Stimulated activated CD4-positive, alpha-beta T cell treated with anti-CD3 and anti-CD28 coated beads, Interleukin-2, amount 100 ng/mL, for 24 hours (primary cell): ENCODE measurements at places on chromosomes 16 and 17.

DNA sequence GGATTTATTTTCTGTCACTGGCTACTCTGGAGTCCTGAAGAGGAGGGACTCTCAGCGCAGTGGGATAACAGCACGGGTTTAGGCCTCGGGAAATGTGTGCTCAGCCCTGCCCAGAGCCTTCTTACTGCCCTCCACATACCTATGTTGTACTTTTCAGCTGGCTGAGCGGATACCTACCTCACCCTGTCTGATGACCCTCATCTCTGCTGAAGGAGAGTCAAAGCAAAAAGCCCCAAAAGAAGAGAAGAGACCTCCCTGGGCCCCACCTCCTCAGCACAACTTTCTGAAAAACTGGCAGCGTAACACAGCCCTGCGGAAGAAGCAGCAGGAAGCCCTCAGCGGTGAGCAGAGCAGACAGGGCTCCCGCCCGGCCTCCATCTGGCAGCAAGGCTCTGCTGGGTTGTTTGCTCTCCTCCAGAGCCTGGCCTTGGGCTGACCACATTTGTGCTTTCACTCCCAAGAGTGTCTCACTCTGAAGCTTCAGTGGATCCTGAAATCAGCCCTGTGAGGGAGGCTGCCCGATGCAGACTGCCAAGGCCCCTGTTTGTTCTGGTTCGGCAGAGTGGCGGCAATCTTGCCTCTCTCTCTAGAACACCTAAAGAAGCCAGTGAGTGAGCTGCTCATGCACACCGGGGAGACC, 10.3 kb downstream of the MYCBPAP start:
- DNase-seq: no peak

GRCh38 chr17:40617678-40618240, 29.9 kb downstream of the SMARCE1 start:
- no peak for DNase-seq

GRCh38 chr16:82379551-82379950, 209.5 kb upstream of the MPHOSPH6 start:
- DNase-seq: no peak

GRCh38 chr16:84786605-84787262, 33.1 kb upstream of the CRISPLD2 start:
- DNase-seq: no peak

DNA sequence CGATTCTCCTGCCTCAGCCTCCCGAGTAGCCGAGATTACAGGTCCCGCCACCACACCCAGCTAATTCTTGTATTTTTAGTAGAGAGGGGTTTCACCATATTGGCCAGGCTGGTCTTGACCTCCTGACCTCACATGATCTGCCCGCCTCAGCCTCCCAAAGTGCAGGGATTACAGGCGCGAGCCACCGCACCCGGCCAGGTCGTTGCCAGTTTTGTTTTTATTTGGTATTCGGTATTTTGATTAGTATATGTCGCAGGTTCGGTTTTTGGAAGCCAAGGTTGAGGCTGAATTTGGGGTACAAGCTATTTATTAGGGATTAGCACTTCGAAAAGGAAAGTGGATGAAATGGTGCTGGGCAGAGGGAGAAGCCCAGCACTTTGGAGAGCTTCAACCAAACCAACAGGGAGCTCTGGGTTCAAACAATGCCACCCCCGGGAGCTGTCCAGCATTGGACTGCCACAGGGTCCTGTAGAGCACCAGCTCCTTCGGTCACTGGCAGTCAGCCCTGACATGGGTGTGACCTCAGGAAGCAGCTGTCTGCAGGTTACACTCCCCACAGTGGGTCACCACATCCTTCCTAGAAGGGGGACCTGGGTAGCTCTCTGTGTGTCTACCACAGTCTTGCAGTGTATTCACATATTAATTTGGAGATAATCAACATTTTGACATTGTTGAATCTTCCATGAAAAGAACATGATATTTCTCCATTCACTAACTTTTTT, 1.5 kb upstream of the CLEC10A start:
- DNase-seq: no peak

DNA sequence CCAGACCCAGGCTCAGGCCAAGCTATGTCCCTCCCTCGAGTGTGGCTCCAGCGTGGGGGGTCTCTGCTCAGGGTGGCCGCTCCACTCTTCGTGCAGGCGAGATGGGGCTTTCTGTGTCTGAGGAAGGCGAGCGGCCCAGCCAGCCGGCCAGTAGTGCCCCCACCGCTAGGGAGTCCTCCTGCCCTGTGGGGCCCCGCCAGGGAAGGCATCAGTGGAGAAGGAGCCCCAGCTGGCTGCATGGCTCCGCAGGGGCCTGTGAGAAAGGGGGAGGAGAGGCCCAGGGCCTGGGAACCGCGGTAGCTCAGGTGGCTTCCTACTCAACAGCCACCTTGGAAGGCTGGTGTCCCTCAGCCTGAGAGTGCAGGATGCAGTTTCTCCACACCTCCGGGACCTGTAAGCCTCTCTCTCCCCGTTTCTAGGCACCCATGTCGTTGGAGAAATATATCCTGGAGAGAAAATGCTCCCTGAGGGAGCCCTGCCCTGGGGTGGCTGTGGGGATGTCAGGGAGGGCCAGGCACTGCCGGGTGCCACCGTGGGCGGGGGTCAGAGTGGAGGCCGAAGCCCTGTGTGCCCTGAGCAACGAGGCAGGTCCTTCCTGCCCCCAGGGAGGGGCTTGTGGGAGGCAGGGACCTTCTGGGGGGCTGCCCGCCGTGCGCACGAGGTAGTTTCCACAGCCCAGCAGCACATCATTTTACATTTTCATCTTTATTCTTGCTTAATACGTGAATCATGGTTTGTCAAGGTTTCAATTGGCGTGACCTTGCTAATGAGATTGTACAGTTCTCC, 3.3 kb downstream of the PIGQ start:
- DNase-seq: no peak

GRCh38 chr17:51346218-51346982, 86.1 kb downstream of the UTP18 start:
- no peak for DNase-seq

DNA sequence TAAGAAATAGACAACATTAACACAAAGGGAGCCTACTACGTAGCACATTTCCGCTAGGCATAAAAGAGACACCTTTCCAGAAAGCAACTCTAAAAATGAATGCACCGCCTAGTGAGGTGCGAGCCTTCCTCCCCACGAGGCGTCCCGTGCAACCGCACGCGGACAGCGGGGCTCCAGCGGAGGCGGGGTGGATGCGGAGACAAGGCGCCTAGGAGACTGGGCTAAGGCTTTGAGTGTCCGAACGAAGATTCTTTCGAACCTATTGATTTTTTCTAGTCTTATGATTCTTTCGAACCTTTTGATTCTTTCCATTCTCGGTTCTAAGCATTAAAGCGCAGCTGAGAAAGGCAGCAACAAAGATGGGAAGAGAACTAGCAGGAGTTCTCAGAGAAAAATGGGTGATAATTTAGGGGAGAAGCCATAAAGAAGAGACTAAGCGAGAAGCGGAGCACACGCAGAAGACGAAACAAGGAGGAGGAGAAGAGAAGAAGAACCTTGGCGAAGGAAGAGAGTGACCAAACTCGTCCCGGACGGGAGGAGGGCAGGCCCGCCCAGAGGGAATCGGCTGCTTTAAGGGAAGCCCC, 394 bp upstream of the CPD start:
- DNase-seq: peak; percentile 57

- no peak for DNase-seq
These were observed 619.9 kb upstream of the SOX9 start for GRCh38 chr17:71500761-71501555.

- DNase-seq: no peak
These were observed 19.8 kb upstream of the ADGRG1 start for GRCh38 chr16:57608462-57609113.

DNA sequence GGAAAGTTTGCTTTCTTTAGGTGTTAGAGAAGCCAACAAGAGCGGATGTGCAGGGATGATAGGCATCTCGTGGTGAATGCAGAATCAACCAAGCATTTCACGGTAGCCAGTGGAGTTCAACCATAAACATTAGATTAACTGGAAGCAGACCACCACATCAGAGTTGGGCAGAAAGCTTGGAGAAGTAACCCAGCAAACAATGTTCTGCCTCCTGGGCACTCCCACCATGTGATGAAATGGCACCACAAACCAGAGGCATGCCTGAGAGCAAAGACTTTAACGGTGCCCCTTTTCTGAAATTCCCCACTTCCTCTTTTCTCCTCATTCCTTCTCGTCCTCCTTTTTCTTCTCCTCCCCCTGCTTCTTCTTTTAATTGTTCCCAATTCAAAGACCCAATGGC, 193.5 kb upstream of the ANKFN1 start:
- DNase-seq: no peak

DNA sequence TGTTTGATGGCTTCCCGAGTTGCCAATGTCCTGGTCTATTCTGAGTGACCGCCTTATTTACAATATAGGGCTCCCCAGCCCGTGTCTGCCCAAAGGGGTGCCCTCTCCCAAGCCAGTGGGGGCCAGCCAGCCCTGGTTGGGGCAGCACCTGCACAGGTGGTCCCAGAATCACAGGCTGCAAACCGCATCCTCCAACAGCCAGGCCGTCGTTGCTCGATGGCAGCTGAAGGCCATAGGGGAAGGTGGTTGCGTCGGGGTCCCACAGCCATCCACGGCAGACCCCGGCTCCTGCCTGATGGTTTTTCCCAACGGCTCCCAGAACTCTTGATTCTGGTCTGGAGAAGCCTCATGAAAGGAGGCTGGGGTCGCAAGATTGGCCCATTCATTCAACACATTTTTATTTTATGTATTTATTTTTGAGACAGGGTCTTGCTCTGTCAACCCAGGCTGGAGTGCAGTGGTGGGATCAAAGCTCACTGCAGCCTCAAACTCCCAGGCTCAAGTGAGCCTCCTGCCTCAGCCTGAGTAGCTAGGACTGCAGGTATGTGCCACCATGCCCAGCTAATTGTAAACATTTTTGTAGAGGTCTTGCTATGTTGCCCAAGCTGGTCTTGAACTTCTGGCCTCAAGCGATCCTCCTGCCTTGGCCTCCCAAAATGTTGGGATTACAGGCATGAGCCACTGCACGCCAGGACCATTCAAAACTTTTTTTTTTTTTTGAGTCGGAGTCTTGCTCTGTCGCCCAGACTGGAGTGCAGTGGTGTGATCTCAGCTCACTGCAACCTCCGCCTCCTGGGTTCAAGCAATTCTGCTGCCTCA, 79.0 kb upstream of the TOB1 start:
- DNase-seq: no peak

DNA sequence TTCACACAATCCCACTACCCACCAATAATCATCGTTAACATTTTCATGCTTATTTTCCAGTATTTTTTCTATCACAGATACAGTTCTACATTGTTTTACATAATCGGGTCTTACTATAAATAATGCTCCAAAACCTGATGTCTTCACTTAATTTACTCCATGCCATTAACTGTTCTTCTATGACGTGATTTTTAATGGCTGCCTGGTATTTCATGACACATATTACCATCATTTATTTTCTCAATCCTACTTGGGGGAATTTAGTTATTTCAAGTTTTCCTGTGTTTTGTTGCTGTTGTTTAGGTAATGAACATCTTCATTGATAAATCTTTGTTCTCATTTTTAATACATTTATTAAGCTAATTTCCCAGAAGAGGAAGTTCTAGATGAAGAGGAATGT, 14.7 kb downstream of the LPO start:
- DNase-seq: no peak

DNA sequence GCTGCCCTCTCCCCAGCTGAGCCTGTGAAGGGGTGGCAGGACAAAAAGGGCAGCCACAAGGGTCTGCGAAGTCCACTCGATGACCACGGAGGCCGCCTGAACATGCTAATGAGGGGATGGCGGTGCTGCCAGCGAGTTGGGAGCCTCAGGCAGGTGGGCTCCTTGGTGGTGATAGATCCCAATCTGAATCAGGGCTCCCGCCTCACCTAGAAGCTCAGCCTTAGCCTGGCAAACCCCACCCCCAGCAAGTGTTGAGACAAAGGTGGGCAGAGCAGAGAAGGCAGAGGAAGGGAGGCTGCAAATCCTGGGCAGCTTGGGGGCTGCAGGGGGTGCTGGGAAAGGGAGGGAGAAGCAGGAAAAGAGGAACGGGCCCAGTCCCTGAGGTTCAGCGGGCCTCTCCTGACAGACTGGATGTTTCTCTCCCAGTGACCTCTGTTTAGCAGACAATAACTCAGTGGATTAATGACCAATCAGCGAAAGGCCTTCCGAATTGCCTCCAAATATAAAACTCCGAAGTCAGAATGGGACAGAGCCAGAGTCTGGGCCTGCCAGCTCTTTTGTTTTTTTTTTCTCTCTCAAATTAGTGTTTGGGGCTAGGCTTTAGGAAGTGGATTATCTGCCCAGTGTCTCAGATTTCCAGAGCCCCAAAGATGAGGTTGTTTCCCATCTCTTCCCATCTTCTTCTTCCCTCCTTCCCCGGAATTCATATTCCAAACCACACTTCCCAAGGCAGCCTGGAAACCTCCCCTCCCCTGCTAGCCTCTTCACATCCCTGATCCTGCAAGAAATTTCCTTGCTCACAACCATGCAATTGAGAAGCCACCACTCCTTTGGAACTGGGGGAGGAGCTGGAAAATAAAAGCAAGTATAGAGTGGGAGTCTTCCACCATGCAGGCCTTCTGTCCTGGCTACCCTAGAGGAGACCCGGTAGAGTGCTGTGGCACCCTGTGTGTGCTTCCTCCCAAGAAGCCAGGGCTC, 15.2 kb upstream of the HOXB2 start:
- no peak for DNase-seq

- DNase-seq: no peak
These were observed 2.5 kb upstream of the CCL2 start for GRCh38 chr17:34252444-34253138.

DNA sequence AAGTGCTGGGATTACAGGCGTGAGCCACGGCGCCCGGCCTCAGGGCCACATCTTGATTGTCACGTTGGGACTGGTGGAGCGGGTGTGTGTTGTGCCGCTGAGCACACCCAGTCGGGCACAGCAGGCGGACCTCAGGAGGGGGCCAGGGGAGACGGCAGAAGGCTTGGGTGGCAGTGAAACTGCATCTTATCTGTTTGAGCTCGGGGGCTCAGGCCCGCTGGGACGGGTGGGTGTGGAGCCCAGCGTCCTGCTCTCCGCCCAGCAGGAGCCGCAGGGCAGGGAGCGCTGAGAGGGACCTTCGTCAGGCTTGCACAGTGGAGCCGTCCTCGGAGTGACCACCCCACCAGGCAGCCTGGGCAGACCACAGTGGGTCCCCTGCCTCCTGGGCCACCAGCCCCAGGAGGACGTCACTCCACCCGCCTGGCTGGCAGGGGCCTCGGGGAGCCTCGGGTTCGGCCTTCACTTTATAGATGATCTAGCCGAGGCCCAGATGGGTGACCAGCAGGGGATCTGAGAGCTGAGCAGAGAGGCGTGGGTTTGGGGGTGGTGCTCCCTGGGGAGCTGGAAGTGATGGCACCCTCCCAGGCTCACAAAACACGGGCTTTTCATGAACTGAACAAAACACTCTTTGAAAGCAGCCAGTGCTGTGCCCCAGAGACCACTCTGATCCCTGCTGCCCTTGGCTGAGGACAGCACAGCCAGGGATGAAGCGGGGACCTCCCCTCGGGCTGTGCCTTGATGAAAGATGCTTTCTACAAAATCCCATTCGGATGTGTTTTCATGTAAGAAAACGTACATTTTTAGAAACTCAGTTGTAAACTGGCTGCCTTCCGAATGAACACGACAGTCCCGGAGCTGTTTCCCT, 181.1 kb downstream of the SEC14L1 start:
- no peak for DNase-seq
